ENCODE measurements at places on chromosomes 16 and 17. TPM values are rescaled to one million over a fixed set of nuclear protein-coding genes. Genes with fewer than 3 reads are reported as not detected.

Gene NEUROD2
- polyA plus RNA-seq, result 0.04 TPM

Gene VWA3A
- 0.13 TPM for polyA plus RNA-seq

Gene HYDIN
- polyA plus RNA-seq, result 3.9 TPM

Gene LLGL1
- 23.2 TPM for polyA plus RNA-seq

Gene SLC13A2
- not detected for polyA plus RNA-seq

Gene AOC2
- 0.67 TPM for polyA plus RNA-seq
